ENCODE measurements at places on chromosomes 1 and 21.

- DNase-seq, result no peak
These were observed 23.9 kb downstream of the INPP5B start for GRCh38 chr1:37922767-37923550.

DNA sequence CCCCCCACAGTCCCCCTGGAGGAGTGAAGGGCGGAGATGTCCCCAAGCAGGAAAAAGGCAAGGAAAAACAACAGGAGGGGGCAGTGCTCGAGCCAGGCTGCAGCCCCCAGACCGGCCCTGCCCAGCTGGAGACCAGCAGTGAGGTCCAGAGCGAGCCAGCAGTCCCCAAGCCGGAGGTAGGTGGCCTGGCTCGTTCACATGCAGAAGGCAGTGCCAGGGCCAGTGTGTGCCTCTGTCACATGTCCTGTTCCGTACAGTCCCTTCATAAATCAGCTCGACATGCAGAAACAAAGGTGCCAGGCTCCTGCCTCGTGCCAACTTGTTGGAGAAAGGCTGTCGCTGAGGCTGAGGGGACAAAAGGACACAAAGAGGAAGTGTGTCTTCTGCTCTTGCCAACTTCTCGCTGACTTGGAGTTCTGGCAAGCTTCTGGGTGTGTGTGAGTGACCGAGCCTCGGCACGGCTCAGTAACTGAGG, 24.1 kb upstream of the MPZL1 start:
- DNase-seq, result no peak

- no peak for DNase-seq
These were observed 176.2 kb upstream of the PRMT6 start for GRCh38 chr1:106880226-106880625.

DNA sequence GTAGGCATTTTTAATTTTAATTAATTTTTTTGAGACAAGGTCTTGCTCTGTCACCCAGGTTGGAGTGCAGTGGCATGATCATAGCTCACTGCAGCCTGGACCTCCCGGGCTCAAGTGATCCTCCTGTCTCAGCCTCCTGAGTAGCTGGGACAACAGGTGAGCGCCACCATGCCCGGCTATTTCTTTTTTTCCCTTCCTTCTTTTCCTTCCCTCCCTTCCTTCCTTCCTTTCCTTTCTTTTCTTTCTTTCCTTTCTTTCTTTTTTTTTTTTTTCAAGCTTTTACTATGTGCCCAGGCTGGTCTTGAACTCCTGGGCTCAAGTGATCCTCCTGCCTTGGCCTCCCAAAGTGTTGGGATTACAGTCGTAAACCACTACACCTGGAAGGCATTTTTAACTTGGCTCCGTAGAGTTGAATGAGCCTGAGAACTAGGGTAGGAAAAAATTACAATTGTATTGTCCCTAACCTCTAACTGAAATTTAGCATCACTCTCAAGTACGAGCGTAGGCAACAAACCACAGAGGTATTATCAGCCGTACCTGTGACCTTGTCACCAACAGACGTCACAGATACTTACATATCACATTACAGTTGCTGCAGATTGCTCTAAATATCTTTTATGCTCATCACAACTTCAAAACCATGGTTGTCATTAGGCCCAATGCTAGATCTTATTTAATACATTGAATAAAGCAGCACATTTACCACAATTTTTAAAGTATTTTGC, 8.0 kb downstream of the RUNX3 start:
- no peak for DNase-seq

DNA sequence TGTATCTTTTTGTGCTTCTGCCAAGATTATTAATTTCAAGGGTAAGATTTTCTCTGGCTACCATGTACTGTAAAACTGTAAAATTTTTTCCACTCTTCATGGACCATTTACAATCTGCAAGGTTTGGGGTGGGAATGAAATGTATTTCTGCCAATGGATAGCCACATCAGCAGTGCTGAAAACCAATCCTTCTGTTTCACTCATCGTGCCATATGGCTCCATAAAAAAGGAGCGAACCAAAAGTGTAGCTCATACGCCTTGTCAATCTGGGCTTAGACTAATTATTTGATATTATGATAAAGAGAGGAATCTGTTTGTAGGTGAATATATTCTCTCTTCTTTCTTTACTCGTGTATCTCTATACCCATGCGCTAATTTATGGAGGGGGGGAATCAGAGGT, 3.0 kb upstream of the SLC44A5 start:
- DNase-seq, result no peak

- no peak for DNase-seq
These were observed 37.8 kb downstream of the ELK4 start for GRCh38 chr1:205593967-205594366.

- no peak for DNase-seq
These were observed 358.8 kb downstream of the DPYD start for GRCh38 chr1:97562081-97562480.

- DNase-seq, result no peak
These were observed 102.3 kb downstream of the OMA1 start for GRCh38 chr1:58443986-58444868.

DNA sequence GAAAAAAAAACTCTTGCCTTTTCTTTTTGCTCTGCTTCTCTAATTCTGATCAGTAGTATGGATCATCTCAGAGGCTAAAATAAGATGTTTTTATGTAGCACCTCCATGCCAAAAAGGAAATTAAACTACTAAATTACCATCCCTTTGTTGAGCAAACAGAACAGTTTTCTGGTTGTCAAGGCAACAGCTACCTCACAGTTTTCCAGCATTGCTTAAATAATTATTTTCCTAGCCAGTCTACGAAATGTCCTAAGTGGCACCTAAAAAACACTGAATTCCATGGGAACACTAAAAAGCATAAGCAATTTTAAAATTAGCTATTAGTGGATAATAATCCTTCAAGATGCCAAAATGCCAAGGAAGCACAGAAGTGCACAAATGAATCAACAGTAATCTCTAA, 61.7 kb downstream of the ARID4B start:
- no peak for DNase-seq

DNA sequence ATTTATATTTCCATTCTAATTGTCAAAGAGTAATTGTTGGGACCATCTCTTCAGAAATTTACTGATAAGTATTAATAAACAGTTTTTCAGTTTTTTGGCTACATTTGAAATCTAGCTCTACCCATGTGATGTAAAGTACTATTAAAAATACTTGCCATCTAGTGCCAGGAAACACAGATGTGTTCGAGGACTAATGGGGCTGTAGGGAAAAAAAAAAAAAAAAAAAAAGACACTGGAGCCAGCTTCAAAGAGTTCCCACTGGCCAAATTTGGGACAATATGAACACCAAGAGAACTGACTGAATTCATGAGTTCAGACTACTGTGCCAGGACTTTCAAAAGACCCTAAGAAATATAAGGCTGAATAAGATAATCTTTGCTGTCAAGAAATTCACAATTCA, 65.2 kb upstream of the GFI1 start:
- no peak for DNase-seq

DNA sequence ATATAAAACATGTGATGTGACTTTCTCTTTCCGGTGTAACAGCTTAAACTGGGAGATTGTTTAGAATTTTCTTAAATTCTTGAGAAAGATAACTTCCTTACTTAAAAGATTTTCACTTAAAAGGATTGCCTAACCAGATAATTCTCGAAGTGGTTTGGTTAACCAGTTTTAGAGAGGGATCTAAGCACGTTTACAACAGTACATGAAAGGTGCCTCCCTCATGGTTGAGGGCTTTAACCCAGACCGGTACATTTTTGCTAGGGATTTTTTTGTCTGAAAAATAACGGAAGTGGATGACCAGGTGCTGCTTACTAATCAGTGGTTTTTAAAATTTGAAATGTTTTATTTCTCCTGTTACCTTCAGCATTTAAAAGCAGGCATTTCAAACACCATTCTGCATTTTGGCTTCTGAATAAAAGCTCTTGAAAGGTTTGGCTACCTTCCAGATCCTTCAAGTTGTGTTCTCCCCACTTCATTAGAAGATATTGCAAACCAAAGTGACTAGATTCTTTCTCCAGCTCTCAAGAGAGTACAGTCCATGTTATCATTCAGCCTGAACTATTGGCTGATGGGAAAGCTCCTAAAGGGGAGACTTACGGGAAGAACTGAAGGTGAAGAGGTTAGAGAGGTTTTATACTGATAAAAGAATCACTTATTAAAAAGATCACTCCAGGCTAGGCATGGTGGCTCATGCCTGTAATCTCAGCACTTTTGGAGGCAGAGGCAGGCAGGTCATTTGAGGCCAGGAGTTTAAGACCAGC, 12.8 kb downstream of the S100PBP start:
- no peak for DNase-seq

DNA sequence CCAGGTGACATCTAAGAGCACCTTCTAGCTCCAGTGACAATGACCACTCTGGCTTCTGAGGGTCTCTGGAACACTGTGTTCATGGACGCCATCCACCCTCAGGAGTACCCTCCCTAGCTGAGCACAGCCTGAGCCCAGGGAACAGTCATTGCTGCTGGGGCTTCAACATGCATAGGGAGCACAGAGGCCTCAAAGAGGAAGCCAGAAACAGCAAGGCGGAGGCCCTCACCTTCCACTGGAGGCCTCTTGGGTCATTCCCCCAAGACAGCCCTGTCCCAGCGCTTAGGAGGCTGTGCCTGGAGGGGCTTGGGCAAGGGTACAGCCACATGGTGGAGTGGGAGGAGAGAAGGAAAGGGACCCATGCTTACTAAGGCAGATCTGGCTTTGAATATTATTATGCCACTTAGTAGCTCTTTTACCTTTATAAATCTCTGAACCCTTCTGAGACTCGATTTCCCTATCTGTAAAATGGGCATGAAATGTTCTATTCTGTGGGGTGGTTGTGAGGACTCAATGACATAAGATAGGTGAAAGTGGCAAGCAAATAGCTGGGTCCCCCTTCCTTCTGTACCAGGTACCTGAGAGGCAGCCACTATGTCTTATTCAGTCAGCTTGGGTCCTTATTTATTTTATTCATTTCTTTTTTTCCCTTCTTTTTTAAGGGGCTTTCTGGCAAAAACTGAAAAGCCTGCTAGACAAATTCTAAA, 32.8 kb downstream of the PTAFR start:
- DNase-seq, result no peak

DNA sequence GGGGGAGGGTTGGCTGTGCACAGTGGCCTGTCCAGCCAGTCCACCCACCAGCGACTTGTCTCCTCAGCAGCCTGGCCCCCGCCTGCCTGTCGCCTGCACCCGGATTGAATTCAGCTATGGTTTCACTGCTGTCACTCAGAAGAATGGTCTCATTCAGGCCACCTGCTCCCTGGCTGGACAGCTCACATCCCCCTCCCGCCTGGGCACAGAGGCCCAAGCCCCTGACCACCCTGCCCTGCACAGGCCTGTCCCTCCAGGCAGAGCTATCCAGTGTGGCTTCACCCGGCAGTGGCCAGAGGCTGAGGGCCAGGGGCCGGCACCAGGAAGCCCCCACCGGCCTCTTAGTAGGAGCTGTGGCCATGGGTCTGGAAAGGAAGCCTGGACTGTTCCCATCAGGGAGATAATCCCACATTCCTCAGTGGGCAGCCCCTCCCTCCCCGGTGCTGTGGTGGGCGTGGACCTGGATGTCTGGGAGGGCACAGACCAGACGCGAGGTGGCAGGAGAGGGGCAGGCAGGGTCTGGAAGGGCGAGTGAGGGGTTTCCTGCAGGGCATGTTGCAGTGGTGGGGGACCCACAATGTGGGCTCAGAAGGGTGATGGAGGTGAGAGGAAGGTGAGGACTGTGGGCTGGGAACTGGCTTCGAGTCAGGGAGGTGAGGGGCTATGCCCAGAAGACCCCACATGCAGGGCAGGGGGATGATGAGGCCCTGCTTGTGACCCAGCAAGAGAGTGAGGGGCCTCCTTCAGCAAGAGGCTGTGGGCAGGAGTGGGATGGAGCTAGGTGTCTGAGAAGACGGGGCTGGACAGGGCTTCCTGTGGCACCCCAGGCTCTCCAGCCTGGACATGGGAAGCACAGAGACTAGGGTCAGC, 30.4 kb downstream of the WNT9A start:
- DNase-seq, result no peak

DNA sequence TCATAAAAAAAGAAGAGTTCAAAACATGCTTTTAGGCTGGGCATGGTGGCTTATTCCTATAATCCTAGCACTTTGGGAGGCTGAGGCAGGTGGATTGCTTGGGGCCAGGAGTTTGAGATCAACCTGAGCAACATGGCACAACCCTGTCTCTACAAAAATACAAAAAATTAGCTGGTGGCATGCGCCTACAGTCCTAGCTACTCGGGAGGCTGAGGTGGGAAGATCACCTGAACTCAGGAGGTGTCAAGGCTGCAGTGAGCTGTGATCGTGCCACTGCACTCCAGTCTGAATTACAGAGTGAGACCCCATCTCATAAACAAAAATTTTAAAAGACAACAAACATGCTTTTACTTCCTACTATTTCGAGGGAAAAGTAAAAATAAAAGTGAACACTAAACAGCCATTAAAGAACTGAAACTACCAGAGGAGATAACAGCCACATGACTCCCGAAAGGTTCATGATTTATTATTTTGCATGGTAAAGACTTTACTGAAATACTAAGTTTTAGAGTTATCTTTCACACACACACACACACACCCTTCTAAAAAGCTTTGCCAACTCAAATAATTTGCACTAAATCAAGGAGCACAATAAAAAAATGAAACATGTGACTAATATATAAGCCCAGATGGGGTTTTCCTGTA, 48.1 kb downstream of the USP1 start:
- DNase-seq, result no peak

DNA sequence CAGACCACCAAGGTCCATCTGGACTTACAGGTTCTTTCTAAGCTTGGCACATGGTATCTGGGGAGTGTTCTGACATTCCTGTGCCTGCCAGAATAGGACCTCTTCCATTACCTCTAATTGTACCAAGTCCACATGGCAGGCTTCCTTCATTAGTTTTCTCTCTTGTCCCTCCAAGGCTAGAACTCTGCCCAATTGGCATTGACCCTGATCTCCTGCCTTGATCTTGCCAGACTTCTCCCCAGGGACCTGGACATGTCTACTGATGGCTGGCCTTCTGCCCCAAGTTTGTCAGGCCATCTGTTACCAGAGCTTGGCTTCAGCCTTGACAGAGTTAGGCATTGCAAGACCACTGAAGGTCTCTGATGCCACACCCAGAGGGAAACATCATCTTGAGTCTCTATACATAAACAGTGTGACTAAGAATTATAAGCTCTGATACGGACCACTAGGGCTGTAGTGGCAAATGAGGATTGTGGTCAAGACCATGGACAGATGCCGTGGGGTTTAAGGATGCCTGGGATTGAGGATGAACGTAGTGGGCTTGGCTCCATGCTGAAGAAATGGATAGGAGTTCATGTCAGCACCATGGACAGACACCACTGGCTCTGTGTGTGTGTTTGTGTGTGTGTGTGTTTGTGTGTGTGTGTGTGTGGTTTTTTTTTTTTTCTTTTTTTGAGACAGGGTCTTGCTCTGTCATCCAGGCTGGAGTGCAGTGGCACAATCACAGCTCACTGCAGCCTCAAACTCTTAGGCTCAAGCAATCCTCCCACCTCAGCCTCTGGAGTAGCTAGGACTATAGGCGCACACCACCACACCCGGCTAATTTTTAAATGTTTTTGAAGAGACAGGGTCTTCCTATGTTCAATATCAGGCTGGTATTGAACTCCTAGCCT, 19.5 kb upstream of the PSMB2 start:
- DNase-seq, result no peak

DNA sequence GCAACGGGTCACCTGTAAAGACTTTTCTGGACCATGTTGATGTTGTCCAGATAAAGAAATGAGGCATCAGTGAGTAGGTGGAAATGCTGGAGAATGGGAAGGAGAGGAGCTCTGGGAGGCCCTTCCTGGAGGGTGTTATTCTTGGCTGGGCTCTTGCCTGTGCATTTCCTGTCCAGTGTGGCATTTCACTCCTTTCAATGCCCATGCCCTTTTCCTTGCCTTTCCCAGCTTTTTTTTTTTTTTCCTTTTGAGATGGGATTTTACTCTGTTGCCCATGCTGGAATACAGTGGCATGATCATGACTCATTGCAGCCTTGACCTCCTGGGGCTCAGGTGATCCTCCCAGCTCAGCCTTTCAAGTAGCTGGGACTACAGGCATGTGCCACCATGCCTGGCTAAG, 11.8 kb downstream of the NOS1AP start:
- no peak for DNase-seq

All from stimulated activated CD4-positive, alpha-beta T cell treated with anti-CD3 and anti-CD28 coated beads, Interleukin-1b, Interleukin-23, amount 100 ng/mL, for 4 hours (primary cell).